NCI-H2171 (cell line): ENCODE measurements at places on chromosomes 2 and 18.
A peak's percentile ranks its signal among the peaks of the same experiment; 100 is the strongest.

GRCh38 chr2:23327416-23327815, 57.6 kb upstream of the KLHL29 start:
- no peak for DNase-seq

GRCh38 chr2:70942396-70943204, 6.9 kb downstream of the ATP6V1B1 start:
- no peak for DNase-seq

DNA sequence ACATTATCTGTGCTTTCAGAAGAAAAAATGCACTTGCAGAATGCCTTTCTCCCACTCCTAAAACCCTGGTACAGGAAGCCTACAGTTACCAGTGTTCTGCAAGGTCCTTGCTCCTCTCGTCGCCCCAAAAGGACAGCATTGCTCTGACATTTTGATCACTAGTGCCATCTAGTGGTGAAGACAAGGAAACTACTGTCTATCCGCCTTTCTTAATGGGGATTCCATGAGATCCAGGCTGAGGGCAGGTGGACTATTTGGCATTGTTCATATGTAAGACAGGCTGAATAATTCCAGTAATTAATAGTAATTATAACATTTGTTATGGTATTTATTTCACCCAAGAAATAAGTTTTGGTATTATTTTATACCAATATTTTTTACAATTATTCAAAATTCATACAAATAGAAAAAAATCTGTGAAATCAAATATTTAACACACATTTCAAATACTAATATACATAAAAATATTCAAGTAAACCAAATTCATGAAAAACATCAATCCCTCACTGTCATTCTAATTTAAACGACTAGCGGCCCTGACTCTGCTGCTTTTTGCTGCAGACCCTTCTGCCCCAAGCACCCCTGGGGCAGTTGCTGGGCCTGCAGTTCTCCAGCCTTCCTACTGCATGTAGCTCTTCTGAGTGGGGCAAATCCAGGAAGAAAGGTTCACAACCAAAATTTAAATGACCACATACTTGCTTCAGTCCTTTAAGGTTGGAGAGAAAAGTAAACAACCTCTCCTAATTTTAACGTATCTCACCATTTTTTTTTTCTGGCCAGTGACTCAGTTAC, 19.0 kb downstream of the TPGS2 start:
- peak; percentile 74 for DNase-seq

- DNase-seq, result no peak
Observed at GRCh38 chr2:15363142-15363541, 198.0 kb downstream of the NBAS start.

DNA sequence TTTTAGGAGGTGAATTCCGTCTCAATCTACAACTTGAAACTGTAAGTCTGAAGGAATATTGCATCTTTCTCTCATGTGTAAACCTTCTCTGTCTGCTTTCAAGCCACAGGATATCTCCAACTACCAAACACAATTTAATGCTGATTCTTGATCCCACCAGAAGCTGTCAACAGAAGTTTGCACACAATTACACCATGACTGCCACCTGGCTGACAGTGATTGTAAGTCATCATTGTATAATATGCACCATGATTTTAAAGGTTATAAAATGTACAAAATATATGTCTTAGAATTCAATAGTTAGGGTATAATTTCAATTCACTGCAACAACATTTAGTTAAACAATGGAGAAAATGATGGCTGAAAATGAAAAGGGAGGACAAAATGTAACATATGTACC, 18.4 kb downstream of the PREPL start:
- no peak for DNase-seq

DNA sequence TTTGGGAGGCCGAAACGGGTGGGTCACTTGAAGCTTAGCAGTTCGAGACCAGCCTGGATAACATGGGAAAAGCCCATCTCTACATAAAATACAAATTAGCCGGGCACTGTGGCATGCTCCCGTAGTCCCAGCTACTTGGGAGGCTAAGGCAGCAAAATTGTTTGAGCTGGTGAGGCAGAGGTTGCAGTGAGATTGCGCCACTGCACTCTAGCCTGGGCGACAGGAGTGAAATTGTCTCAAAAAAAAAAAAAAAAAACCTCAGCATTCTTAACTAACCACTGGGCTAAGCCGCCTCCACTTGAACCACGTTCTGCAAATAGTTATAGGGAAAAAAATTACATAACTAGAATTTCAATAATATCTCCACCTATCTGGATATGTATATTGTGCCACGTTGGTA, 2.3 kb downstream of the FOXI3 start:
- no peak for DNase-seq

DNA sequence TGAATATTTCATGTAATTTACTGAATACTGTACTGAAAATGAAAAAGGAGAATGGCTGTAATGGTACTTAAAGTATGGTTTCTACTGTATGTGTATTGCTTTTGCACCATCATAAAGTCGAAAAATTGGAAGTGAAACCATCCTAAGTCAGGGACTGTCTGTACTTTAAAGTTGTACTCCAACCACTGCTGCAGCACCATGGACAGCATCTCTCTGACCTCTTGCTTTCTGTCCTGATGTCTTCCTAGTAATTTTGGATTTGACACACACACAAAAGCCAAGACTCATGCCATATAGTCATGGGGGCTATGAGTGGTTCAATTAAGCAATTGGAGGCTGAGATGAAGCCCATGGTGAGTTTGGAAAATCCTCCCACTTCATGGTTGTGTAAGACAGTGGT, 256.3 kb upstream of the PKDCC start:
- DNase-seq, result no peak

DNA sequence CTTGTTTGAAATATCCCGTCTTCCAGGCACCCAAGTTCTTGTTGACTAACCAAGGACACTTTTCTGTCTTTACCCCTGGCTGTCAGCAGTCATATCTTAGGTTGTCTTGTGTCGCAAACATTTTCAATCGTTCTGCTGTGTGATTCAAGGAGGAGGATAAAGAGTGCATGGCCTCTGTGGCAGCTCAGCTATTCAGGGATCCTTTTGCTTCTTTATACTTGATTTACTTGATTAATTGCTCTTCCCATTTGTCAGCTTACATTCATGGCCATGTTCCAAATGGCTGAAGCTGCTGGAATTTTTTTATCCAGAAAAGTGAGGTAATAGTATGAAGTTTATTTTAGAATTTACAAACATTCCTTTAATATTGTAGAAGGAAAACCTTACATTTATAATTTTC, 97.3 kb upstream of the FZD5 start:
- no peak for DNase-seq

GRCh38 chr2:135685361-135685760, 56.3 kb upstream of the UBXN4 start:
- DNase-seq, result no peak

DNA sequence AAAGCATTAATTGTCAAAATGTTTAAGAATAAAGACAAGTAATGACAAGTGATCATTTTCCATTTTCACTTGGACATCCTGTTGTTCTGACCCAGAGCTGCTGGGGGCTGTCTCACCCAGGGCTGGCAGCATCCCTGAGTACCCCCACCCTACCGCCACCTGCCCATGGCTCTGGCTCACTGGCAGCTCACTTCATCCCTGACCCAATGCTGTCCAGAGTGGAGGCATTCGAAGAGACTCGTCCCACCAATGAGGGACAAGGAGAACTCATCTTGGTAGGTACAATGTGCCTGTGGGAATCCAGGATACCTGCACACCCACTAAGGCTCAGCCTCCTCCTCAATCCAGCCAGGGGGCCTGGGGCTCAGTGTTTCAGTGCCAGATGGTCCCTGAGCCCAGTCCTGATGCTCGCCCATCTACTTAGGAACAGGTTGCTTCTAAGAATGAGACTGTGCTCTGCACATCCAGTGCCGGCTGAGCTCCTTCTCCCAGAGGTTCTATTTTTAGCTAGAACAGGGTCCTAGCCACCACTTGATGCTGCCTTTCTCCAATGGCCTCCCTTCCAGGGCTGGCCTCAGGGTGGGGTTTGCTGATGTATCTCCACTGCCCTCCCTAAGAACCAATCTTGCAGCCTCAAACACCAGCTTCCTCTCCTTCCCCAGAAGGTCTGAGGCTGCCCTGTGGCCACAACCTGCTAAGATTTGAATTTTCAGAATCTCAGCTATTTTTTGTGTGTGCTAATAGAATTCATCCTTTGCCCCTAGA, 53.7 kb downstream of the ADD2 start:
- peak; percentile 50 for DNase-seq

GRCh38 chr2:20521682-20522189, 74.9 kb downstream of the RHOB start:
- DNase-seq, result no peak

DNA sequence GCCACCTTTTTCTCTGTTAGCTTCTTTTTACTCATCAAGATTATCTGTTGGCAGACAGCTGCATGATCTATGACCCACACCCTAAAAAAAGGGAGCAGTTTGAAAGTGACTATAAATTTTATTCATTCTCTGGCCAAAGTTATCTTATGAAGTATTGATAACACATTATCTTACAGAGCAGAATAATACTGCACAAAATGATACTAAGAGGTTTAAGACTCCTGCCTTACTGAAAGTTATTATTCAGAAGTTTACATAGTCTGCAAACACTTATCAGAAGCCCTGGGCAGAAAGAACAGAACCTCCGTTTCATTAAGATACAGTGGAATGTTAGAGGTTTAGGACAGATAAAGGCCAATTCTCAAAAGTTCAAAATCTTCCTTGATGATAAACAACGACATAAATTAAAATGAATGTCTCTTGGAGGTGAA, 78.2 kb downstream of the ZEB2 start:
- DNase-seq, result no peak

- no peak for DNase-seq
Observed at GRCh38 chr2:121245913-121246312, 39.1 kb downstream of the TFCP2L1 start.

DNA sequence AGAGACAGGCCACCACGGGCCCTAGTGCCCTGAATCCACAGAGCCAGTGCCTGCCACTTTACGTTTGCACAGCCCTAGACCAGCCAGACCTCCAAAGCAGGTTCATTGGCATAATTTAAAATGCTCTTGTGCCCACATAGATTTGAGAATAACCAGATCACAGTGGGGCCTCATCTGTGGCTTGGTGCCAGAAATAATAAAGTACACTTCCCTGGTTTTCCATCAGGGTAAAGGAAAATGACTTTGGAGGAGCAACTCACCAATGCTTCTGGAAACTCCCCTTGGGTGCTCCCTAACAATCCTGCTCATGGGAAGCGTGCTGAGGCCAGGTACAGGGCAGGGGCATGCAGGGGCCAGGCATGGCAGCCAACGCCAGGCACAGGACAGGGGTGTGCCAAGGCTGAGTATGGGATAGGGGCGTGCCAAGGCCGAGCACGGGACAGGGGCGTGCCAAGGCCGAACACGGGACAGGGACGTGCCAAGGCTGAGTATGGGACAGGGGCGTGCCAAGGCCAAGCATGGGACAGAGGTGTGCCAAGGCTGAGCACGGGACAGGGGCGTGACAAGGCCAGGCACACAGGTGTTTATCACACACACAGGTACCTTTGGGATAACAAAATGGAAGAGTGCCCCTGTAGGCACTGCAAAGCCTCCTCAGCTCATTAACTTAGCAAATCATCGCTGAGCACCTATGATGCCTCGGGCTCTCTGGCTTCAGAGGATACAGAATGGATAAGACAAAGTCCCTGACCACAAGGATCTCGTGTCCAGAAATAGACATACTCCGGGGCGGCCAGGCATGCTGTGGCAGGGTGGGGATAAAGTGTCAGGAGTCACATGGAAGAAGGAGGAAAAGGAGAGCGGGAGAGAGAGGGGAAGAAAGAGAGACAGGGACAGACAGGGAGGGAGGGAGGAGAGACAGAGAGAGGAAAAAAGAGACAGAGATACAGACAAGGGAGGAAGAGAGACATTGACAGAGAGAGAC, 334.7 kb downstream of the EIPR1 start:
- DNase-seq, result no peak

- DNase-seq, result no peak
Observed at GRCh38 chr18:49933530-49934128, 120.3 kb upstream of the ACAA2 start.

GRCh38 chr18:54387631-54388030, 29.9 kb downstream of the C18orf54 start:
- DNase-seq, result peak; percentile 31

- DNase-seq, result no peak
Observed at GRCh38 chr2:165273176-165273575, 34.0 kb downstream of the SCN2A start.

GRCh38 chr2:48511849-48512470, 18.0 kb upstream of the STON1 start:
- no peak for DNase-seq

GRCh38 chr2:13652531-13653313, 936.0 kb downstream of the TRIB2 start:
- DNase-seq, result no peak

- DNase-seq, result no peak
Observed at GRCh38 chr18:76350134-76351025, 144.7 kb downstream of the ZNF516 start.

- DNase-seq, result no peak
Observed at GRCh38 chr2:24077535-24077877, 1.4 kb upstream of the SF3B6 start.

- peak; percentile 22 for DNase-seq
Observed at GRCh38 chr2:72780477-72780876, 45.4 kb downstream of the EXOC6B start.

GRCh38 chr2:226644399-226644865, 155.2 kb downstream of the IRS1 start:
- DNase-seq, result no peak

DNA sequence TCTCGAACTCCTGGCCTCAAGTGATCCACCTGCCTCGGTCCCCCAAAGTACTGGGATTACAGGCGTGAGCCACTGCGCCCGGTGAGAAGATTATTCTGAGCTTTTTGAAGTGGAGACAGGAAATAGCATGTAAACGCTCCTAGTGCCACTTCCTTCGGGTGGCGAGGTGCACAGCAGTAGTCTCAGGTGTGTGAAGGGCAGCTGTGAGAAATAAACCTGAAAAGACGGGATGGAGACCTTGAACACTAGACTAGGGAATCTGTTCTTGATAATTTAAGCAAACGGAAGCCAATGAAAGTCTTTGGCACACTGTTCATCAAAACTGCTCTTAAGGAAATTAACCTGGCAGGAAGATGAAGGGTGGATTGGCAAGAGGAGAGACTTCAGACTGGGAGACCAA, 439 bp upstream of the PLEKHH2 start:
- DNase-seq, result no peak

DNA sequence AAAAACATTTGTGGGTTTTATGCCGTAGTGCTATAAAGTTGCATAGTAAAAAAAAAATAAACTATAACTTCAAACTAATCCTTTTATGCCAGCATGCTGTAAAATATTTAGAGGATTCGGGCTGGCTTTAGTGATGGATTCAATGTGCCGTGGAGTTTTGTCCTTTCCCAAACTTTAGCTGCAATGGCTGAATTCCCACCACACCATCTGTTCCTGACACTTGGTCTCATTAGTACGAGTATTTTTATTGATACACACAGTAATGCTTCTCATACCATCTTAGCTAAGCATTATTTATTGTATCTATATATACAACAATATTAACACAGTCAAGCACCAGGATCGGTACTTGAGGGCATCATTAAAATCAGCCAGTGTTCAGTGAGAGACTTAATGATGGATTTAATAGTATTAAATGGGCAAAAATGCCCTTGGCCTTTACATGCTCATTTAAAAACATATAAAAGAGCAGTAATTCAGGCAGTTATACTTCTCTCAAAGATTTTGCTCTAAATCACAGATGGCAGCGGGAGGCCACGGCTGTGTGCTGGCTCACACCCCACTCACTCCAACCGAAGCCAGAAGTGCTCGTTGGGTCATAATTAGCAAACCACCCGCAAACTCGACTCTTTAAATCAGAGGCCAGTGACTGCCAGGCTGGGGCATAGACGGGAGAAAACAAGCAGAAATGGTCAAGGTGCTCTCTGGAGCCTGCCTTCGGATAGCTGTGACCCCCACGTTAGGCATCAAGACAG, 297.0 kb upstream of the REV1 start:
- DNase-seq, result no peak
